ENCODE measurements at places on chromosomes 2 and 18.

DNA sequence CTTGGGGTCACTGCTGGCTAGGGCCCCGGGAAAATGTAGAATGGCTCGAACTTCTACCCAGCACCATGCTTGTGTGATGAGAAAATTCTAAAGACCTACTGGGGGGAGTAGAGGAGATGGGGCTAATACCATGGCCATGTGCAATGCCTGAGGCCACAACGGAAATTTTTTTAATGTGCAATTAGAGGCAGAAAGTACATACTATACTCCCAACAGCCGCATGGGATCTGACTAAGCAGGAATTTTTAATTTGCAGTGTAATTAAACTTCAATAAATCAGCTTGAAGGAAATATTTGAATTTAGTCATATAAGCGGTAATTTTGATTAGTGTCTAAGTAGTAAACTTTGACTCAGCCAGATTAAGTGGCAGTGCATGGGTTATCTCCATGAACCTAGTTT is 53.2 kb upstream of the CNGA3 start:
- DNase-seq, result no peak

DNA sequence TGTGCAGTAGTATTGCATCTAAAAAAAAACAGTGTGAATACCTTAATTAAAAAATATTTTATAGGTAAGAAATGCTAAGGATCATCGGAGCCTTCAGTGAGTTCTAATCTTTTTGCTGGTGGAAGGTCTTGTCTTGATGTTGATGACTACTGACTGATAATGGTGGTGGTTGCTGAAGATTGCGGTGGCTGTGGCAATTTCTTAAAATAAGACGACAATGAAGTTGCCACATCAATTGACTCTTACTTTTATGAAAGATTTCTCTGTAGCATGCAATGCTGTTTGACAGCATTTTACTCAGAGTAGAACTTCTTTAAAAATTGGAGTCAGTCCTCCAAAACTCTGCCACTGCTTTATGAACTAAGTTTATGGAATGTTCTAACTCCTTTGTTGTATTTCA is 36.2 kb downstream of the GLS start:
- DNase-seq, result no peak

- DNase-seq, result no peak
Observed at GRCh38 chr2:116917196-116917595, 897.3 kb upstream of the DDX18 start.

- no peak for DNase-seq
Observed at GRCh38 chr2:172578054-172578453, 22.2 kb downstream of the PDK1 start.

DNA sequence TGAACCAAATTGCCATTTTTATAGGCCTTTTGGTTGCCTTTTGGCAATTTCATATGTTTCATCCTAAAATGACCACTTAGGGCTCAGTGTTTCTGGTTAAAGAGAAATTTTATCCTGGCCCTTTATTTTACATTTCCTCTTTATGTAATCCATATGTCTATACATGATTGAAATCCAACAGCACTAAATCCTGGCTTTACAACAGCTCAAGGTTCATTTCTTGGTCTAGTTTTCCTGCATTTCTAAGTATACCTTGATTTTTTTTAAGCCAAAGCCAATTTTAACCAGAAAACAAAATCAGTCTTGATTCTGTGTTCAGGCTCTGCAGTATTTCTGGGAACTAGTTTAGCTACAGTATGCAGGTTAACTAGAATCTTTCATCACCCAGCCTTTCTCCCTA is 11.7 kb downstream of the FZD5 start:
- no peak for DNase-seq

- no peak for DNase-seq
Observed at GRCh38 chr2:236293241-236293810, 29.1 kb upstream of the ASB18 start.

DNA sequence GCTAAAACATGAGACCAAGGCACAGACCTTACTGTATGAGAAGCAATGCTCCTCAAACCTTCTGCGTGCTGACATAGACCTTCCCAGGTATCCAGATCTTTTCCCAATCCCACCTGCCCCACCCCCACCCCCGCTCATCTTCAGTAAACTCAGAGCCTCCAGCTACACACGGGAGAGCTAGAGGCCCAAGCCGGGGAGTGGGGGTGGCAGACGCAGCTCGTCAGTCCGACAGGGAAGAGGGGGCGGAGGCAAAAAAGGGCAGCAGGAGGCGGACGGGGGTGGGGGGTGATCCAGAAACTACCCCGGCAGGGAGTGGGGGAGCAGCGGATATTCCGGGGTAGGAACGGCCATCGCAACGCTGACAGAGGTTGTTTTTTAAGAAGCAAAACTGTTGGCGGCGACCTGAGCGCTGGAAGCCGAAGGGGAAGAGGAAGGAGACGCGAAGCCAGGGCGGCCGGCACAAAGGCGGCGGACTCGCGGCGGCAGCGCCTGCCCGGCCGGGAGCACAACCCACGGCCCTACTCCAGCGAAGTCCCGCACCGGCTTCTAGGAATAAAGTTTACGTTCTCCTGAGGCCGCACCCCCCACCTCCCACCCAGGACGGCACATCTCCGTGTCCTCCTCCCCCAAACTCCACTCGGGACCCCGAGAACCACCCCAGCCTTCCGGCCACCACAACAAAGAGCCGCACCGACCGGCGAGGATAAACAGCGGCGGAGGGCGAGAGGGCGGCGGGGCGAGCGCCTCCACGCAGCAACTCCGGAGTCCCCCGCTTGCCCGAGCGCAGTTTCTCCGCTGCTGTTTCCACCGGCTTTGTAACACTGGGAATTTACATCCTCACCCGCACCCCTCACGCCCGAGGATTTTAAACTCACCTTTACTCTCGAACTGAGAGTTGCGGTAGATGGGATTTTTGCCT is 722 bp downstream of the BAZ2B start:
- peak; percentile 64 for DNase-seq

- DNase-seq, result peak; percentile 2
Observed at GRCh38 chr2:19140463-19141208, 217.8 kb downstream of the OSR1 start.

DNA sequence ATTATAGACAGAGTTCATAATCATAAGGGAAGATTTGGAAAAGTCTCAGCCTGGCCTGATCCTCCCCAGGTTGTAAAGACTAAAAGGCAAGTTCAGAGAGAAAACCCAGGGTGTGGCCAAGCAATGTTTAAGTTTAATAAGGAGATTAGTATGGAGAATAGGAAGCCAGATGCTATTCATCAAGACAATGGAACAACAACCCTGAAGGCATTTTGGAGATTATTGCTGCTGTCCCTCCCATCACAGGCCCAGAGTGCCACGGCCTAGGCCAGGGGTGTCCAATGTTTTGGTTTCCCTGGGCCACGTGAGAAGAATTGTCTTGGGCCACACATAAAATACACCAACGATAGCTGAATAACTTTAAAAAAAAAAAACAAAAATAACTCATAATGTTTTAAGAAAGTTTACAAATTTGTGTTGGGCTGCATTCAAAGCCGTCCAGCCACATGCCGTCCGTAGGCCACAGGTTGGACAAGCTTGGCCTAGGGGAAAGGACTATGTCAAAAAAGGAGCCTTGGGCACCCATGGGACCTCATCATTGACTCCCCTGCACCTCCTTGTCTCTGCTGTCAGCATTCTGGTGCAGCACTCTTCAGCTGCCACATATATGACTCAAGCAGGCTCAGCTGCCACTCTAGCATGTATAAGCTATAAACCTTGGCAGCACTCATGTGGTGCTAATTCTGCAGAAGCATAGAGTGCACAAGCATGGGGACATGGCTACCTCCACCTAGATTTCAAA is 20.8 kb downstream of the DPP4 start:
- DNase-seq, result no peak

- no peak for DNase-seq
Observed at GRCh38 chr2:197310987-197311420, 424 bp upstream of the ANKRD44 start.

DNA sequence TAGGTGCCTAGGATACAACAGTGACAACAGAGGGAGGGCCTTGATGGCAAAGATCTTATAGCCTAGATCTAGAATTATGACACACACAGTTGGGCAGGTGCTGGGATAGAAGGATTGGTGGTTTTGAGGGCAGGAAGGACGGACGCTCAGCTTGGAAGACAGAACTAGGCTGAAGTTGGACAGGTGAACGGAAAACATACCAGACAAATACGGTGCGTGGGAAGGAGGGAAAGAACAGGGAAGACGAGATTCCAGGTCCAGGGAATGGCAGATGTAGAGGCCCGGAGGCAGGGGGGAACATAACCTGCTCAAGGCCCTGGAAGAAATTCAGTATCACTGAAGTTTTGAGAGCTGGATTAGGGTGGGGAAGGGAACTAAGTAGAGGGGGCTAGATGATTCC is 40.8 kb downstream of the CRACDL start:
- DNase-seq, result no peak

GRCh38 chr18:23926571-23926970 is 88.0 kb upstream of the TTC39C start:
- DNase-seq, result no peak

DNA sequence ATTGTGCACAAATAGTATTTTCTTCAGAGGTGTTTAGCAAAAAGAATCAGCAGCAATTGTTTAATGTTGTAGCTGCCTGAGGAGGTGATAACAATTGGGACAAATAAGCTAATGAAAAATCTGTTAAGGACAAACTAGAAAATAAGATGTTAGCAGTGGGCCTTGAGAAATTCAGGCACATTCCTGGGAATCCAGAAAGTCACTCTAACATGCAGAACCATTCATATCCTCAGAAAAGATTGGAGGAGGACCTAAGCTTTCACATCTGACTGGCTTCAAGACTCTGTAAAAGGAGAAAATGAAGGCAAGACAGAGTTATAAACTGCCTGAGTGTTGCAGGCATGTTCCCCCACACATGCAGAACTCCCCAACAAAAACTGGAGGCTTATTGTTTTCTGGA is 353.5 kb upstream of the RGPD4 start:
- DNase-seq, result no peak

GRCh38 chr18:49814147-49814499 is 790 bp upstream of the ACAA2 start:
- DNase-seq, result no peak

- no peak for DNase-seq
Observed at GRCh38 chr2:170396799-170397459, 219.0 kb downstream of the MYO3B start.

DNA sequence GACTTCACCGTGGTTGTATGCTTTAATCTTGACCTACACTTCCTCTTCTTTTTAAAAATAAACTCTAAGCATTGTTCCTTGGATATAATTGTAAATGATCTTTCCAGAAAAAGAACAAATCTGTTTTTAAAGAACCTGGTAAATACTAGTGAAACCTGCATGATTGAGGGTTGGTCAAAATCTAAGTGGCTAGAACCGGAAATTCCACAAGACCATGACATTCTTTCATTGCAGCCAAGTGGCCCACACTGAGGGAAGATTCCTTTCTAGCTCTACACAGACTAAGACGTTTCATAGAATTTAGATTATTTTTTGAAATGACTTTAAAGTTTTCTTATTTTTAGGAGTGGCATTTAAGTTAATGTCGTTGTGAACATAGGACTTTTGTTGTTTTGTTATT is 356.7 kb downstream of the NYAP2 start:
- DNase-seq, result no peak

GRCh38 chr2:18506883-18507509 is 53.5 kb downstream of the RDH14 start:
- DNase-seq, result no peak

- no peak for DNase-seq
Observed at GRCh38 chr2:229376866-229377265, 105.8 kb upstream of the PID1 start.

- no peak for DNase-seq
Observed at GRCh38 chr2:55970500-55970899, 46.9 kb upstream of the EFEMP1 start.

DNA sequence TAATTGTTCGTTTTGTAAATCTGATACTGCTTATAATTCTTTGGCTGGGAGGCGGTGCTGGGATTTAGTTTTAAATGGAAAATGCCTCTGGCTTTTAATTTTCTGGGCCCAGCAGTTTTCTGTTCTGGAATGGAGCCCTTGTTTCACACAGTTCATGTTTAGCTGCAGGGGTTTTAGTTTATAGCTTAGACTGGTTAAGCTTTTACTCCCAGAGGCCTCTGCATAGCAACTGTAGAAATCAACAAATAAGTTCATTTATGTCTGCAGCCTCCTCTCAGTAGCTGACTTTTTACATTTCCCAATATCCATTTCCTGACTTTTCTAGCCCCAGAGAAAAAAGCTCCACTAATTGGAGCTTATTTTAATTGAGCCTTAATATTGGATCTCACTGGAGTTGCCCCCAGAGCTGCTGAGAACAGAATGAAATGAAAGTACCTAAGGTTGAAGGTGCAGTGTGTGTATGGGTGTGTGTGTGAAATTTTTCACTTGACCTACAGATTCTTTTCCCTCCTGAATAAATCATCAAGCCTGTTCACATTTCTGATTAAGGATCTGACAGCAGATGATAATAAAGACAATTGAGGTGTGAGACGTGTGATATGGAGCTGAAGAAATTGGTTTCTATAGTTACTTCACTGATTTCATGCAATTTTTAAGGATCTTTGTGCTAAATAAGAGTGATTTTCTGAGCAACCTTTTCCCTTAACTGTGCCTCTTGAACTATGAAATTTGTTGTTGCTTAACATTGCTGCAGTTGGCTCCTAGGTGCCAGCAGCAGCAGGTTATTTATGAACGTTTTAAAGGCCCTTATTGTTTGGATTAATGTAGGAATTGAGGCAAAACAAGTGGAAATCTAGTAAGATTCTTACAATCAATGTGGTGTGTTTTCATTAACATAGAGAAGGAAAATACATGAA is 109.6 kb downstream of the TAF4B start:
- DNase-seq, result no peak
